Stimulated activated CD8-positive, alpha-beta memory T cell treated with anti-CD3 and anti-CD28 coated beads, Interleukin-2, amount 100 ng/mL, for 1 hour (primary cell): ENCODE measurements at places on chromosomes 4 and X.

DNA sequence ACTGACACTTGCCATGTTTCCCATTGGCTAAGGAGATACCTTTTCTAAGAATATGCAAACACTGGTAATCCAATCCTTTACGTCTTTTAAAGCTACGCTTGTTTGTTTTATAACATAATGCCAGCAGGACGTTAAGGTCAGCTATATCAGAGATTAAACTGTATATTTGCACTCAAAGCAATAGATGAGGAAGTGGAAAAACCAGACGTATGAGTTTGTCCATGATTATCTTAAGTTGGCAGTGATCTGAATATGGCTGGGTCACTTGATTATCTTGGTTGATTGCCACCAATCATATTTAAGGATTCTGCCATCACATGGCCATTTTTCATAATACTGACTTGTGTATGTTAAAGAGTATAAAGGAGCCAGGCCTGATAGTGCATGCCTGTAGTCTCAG lies 19.4 kb downstream of the TMSB4X start:
- no peak for DNase-seq

DNA sequence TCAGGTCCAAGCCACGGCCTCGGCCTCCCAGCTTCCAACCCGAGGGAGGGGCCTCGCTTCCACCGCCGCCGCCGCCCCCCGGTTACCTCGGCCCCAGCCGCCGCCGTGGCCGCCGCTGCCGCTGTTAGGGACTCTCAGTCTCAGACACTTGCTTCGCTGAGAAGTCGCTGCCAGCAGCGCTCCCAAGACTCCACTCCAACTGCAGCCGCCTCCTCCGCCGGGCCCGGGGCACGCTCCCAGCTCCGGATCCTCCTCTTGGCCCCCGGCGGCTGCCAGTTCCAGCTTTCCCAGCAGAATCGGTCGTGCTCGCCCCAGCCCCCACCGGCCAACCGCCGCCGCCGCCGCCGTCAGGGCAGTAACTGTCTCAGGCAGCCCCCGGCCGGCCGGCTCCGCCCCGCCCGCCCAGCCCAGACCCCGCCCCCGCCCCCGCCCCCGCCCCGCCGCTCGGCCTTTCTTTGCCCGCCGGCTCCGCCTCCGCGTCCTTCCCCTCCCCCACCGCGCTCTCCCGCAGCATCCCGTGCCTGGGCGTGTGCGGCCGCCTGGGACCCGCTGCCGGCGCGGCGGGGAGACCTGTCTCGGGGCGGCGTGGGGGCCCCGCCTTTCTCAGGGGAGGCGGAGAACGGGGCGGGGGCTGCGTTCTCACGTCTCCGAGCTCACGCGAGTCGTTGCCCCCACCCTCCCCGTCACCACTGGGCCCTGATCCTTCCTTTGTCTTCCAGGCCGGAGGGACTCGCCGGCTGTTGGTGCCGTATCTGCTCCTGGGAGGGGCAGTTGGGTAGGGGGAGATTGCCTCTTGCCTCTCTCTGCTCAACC lies at the start of gene ANKRD50:
Gene ANKRD50, minus strand, starts transcription at position 361 of the 813 bp plus-strand sequence. CDS start 2,221 bp downstream, outside the sequence.
- DNase-seq = peak; percentile 22

DNA sequence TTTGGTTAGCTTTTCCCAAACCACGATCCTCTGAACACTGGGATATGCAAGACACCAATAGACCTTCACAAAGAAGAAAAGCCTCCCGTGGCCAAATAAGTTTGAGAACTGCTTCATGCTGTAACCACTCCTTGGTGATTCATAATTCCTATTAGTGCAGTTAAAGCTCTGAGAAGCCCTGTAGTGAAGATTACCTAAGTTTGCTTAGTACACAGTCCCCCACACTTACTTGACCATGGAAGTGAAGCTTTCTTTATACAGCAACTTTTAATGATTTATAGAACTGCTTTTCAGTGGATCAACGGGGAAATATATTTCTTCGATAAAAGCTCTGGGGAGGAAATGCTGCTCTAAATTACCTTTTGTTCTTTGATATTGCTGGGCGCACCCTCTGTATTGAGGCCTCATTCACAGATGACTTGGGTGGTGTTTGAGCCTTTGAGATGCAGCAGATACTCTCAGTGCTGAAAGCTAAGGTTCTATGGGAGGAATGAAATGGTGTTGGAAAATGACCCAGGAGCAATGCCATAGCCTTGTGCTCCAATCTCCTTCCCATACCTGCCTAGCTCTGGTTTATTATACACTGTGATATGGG lies 67.4 kb downstream of the CBLL2 start:
- DNase-seq = no peak

DNA sequence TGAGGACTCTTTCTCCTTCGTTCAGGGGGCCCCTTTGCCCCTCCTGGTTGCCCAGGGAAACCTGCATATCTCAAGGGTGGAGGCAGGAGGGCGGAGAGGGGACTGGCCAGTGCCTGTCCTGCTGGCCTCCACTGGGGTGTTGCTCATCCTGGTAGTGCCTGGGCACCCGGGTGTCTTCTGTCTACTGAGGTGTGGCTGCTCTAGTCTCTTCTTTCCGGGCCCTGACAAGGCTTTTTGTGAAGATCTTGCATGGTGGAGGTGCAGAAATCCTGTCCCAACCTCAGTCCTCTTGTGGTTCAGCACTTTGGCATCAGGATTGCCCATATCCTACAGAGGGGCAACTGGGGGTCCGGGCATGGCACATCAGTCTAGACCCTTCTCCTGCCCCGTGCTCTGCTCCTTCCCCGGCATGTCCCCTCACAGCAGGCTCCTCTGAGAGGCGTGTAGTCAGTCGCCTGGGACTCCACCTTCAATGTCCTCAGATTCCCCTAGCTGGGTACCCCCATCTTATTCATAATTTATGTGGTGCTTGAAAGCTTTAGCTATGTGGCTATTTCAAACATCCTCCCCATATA lies 1.9 kb downstream of the CCDC110 start:
- DNase-seq = no peak

- no peak for DNase-seq
These were observed 289.7 kb upstream of the LDB2 start for GRCh38 chr4:17188125-17188524.

GRCh38 chrX:30990361-30990760 lies 81.5 kb downstream of the FTHL17 start:
- no peak for DNase-seq

DNA sequence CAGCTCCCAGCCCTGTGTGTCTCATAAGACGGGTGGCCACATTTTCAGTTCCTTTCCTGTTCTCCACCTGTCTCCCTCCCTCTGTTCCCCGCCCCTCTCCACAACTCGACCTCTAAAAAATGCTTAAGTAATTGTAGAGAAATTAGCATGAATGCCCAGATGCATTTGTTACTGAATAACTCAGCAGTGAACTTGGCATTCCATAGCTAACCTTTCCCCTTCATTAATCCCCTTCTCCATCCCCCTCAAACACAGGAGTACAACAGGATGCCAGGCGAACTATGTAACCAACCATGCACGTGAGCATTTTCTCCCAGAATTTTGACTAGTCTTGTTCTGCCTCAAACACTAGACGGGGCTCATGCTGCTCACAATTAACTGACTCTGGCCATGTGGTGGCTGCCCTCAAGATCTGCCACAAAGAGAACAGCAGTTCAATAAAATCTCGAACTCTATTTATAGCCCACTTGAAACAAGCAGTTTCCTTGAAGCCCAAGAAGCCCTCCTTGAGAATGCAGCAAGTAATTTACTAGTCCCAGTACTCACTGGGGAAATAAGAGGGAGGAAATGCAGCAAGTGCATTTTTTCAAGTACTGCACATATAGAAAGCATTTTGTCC lies 351.2 kb downstream of the ARHGAP24 start:
- DNase-seq = no peak

DNA sequence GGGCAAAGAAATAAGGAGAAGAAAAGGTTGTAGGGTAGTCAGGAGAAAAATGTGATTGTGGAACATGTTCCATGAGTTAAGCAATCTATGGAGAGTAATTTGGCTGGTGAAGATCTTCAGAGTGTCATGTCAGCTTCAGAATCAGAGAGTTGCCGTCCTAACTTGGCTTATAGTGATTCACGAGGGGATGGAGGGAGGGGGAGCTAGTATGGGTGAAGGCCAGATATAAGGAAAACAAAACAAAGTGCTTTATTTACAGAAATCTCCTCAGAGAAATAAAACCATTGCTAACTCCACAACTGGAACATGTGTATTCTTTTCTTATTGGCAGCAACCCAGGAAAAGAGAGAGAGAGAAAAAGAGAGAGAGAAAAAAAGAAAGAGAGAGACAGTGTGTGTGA lies 256.5 kb upstream of the NRK start:
- DNase-seq = no peak

DNA sequence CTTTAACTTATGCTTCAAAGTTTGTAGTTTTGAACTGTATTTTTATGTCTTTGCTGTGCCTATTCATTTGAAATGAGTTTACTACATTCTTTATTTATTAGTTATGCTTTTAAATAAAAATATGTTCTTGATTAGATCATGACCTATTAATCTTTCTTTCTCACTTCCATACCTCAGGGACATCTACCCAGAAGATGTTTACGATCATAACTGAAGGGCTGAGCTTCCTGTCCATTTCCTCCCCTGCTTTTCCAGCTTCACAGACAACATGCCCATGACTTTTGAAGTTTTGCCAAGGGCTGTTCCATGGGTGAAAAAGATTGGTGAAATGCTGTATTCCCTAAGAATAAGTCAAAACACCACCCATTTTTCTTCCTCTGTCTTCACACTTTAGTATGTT lies 99.7 kb upstream of the DDIT4L start:
- DNase-seq = no peak

DNA sequence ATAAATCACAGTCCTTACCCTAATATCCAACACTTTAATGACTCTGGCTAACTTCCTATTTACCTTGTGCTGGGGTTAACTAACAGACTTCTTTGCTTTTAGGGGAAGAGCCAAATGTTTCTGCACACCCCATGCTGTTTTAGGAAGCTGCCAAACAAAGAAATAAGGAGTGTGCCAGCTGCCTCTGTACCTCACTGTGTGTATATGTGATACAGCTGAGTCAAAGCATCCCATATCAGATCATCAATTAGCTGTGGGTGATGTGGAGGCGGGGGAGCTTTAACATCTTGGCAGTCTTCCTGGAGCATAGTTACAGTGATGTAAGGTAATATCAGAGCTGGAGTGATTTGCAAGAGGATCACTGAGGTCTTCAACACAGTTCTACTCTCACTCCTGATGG lies 95.4 kb downstream of the COL25A1 start:
- no peak for DNase-seq

GRCh38 chr4:45409536-45409935 lies 683.2 kb upstream of the GNPDA2 start:
- DNase-seq = no peak

GRCh38 chr4:40987151-40987550 lies 227.2 kb downstream of the APBB2 start:
- DNase-seq = no peak
